ENCODE measurements at places on chromosomes 6 and 20. TPM values are rescaled to one million over a fixed set of nuclear protein-coding genes. Genes with fewer than 3 reads are reported as not detected.

The CTCFL gene
- total RNA-seq = not detected

The HSPA12B gene
- total RNA-seq = not detected

The VWA7 gene
- 1.4 TPM for total RNA-seq

The ULBP3 gene
- 1.2 TPM for total RNA-seq

The ENPP5 gene
- total RNA-seq = 0.42 TPM

The SLC17A3 gene
- not detected for total RNA-seq

The LRFN2 gene
- total RNA-seq = not detected

Data from CD8-positive, alpha-beta memory T cell (primary cell).